K562 (cell line): ENCODE measurements at places on chromosomes 3 and 15. TPM values are rescaled to one million over a fixed set of nuclear protein-coding genes. Genes with fewer than 3 reads are reported as not detected.

- H3K36me3 ChIP-seq, result no peaks in the 10 kb centered on the region
- H3K27me3 ChIP-seq, result peaks cover 28% of the 10 kb centered on the region
- no peak for DNase-seq
These were observed 17.9 kb downstream of the TMEM40 start for GRCh38 chr3:12741209-12741608.

DNA sequence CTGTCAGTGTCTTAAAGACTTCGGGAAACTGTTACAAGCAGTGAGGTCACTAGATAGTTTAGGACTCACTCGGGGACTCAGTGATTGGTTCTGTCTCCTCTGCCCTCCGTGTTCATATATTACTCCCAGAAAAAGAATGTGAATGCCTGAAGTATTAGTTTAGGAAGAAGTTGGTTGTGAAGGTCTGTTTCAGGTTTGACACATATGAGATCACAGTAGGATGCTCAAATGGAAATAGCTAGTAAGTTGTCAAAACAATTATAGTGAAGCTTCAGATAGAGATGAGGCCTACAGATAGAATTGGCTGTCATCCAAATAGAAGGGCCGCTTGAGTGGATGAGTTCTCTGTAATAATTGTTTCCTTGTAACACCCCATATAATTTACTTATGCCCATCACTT, 172.6 kb downstream of the PLCL2 start:
- no peak for DNase-seq
- H3K4me3 ChIP-seq, result no peak overlapping the region
- no peak overlapping the region for H3K27ac ChIP-seq
- no peaks in the 10 kb centered on the region for H3K4me1 ChIP-seq
- H3K36me3 ChIP-seq, result no peaks in the 10 kb centered on the region

- H3K27ac ChIP-seq, result no peak overlapping the region
- H3K4me3 ChIP-seq, result no peak overlapping the region
- H3K4me1 ChIP-seq, result no peaks in the 10 kb centered on the region
- no peak for DNase-seq
These were observed 62.4 kb downstream of the CD200 start for GRCh38 chr3:112395181-112395895.

DNA sequence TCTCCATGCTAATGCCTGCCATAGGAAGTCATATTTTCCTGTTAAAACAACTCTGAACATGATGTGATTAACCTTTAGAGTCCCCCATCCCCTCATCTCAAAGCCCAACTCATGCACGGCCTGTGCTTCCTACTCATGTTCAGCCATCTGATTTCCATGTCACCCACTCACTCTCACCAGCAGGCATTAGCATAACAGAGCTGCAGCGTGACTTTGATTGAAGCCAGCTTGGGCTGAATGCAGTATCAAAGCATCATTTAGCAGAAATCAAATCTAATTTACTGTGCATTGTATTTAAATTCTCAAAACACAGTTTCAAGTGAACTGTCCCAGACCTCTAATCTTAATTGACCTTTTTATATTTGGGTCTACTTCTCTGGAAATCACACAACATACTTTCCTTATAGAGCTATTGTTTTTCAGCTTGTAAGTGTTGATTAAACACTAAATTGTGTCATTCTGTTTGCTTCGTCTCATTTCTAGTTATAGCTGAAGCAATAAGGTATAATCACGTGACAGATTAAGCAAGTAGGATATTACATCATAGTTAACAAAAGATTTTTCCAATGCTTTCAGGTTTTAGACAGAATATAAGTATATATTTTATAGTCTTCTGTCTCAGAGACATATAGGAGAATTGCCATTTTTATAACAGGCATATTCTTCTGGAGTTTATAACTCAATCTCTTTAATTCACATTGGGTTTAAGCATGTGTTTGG, 501.5 kb downstream of the ROBO2 start:
- no peaks in the 10 kb centered on the region for H3K27me3 ChIP-seq
- H3K4me3 ChIP-seq, result no peak overlapping the region
- no peak for DNase-seq
- no peak overlapping the region for H3K27ac ChIP-seq
- H3K36me3 ChIP-seq, result no peaks in the 10 kb centered on the region

- peak overlapping the region; percentile 89 for H3K27ac ChIP-seq
- H3K4me1 ChIP-seq, result peaks cover 34% of the 10 kb centered on the region; the same call in 2 of the 3 replicates
- H3K4me3 ChIP-seq, result peak overlapping the region; percentile 80
These were observed 831 bp upstream of the KAT2B start for GRCh38 chr3:20039466-20039764.

CFAP100 gene
- total RNA-seq, result not detected in 2 replicates

GRCh38 chr15:75349851-75350588, 3.2 kb downstream of the NEIL1 start:
- DNase-seq, result no peak
- peaks cover 4% of the 10 kb centered on the region; the same call in 1 of the 3 replicates for H3K4me1 ChIP-seq

DNA sequence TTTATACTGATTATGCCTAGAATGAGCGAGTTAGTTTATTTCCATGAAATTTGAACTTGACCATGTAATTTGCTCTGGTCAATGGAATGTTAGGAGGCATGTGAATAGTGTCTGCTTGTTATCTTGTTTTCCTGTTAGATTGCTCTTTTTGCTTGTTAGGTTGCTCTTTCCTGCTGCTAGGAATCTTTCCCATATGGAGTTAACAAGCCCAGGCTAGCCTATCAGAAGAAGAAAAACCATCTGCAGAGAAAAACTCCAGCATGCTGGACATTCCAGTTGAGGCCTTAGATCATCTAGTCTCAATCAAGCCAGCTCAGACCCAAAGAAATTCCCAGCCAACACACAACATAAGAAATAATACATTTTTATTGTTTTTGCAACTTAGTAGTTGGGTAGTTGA, 470.2 kb upstream of the AGTR1 start:
- H3K4me3 ChIP-seq, result no peak overlapping the region
- no peaks in the 10 kb centered on the region for H3K27me3 ChIP-seq
- H3K36me3 ChIP-seq, result no peaks in the 10 kb centered on the region
